ENCODE measurements at places on chromosomes 3 and 15.

- DNase-seq, result no peak
Measured at GRCh38 chr3:101036676-101037075, 43.5 kb upstream of the ABI3BP start.

- no peak for DNase-seq
Measured at GRCh38 chr15:99863550-99864198, 130.4 kb upstream of the LYSMD4 start.

GRCh38 chr3:52891164-52891563, 6.2 kb downstream of the STIMATE start:
- no peak for DNase-seq

DNA sequence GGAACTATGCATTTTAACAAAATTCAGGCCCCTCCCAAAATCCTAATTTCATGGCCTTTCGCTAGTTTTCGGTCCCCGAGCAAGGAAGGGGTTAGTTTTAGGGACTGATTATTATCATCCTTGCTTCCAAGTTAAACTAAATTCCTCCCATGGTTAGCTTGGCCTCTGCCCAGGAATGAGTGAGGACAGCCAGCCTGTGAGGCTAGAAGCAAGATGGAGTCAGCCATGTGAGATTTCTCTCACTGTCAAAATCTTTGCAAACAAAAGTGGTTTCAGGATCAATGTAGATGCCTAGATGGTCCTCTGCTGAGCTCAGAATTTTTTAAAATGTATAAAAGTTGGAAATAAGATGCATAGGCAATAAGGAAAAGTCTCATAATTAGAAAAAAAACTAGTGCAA, 208.9 kb downstream of the RSL24D1 start:
- no peak for DNase-seq

DNA sequence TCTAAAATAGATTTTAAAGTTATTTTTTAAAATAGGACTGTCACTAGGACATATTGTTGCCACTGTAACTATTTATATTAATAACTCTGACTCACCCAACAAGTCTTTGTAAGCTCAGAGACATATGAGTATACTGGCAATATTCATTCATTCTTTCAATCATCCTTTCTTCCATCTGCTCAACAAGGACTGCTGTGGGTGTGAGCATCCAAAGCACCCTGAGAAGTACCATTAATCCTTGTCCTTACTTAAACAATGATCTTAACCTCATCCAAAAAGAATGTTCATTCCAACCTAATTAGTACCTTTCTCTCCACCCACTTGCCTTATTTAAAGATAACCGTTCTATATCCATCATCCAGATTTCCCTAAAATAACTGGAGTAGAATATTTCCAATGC, 94.2 kb upstream of the PPP2R3A start:
- DNase-seq, result no peak

- DNase-seq, result no peak
Measured at GRCh38 chr3:37556789-37557301, 304.8 kb upstream of the CTDSPL start.

- no peak for DNase-seq
Measured at GRCh38 chr3:74605437-74605836, 9.0 kb downstream of the CNTN3 start.

- DNase-seq, result no peak
Measured at GRCh38 chr3:84136425-84136824, 822.4 kb upstream of the CADM2 start.

DNA sequence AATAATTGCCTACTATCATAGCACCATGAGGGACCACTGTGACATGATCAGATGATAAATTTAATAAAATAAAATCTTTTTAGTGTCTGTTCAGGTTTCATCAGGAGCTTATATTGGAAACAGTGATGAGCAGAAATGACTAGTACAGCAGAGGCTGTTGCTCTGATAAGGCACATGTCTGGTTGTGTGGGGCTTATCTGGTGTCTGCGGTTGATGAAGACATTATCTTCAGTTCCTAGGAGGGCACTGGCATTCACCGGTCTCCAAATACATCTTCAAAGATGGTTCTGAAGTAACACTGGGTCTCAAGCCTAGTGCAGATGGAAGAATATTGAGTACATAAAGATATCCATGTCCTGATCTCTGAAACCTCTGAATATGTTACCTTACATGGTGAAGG, 125.3 kb downstream of the SUCNR1 start:
- DNase-seq, result no peak

GRCh38 chr3:61451841-61452240, 109.5 kb upstream of the PTPRG start:
- DNase-seq, result no peak

- no peak for DNase-seq
Measured at GRCh38 chr15:51093839-51094605, 684 bp downstream of the TNFAIP8L3 start.

DNA sequence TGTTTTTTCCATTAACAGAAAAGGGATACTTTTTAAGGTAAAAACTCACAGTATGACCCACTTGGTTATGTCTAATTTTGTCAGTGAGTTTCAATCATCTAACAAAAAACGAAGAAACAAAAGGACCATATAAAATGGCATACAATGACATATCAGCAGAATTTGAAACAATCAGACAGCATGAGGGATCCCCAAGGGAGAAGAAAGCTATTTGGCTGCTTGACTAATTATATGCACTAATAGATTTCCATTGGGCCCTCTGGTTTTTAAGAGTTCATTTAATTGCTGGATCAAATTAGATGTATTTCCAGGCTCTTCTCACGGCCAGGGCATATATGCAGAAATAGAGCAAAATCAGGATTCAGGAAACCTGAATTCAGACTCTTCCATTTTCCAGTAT, 376.4 kb upstream of the GBE1 start:
- DNase-seq, result no peak

DNA sequence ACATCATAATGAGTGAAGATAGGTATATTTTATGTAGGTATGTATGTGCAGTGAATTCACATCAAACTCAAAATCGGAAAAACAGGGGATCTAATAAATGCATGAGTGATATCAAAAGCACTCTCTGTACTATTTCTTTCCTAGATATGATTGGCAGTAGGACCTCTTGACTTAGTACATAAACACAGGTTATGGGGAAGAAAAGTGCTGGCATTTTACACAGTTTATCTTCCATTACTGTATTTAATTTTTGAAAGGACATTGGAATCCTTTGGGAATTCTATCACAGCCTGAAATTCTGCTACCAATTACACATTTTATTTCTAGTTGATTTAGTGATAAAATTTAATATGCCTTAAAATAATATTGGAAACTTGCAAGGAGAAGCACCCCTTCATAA, 470.5 kb upstream of the ONECUT1 start:
- DNase-seq, result no peak

DNA sequence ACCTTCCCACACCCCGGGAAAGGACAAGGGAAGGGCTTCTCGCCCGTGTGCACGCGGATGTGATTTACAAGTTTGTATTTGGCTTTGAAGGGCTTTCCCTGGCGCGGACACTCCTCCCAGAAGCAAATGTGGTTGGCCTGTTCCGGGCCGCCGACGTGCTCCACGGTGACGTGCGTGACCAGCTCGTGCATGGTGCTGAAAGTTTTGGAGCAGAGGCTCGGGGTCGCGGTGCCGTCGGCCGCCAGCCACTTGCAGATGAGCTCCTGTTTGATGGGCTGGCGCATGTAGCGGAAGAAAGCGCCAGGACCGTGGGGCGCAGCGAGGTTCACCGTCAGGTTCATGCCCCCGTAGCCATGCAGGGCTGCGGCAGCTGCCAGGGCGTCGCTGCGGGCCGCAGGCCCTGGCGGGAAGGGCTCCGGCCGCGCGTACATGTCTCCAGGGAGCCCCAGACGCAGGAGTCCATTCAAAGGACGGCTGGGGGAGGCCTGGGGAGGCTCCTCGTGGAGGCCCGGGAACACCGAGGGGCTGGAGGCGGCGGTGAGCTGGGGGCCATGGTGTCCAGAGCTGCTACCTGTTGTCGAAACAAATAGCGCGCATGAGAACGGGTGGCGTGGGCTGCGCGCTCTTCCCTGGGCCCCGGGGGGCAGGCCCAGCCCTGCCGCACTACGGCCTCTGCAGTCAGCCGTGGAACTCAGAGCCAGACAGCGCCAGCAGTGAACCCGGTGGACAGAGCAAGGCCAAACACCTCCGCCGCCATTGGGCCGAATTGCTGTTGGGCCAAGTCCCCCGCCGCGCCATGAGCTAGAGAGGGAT, 10.2 kb downstream of the ZIC4 start:
- no peak for DNase-seq

DNA sequence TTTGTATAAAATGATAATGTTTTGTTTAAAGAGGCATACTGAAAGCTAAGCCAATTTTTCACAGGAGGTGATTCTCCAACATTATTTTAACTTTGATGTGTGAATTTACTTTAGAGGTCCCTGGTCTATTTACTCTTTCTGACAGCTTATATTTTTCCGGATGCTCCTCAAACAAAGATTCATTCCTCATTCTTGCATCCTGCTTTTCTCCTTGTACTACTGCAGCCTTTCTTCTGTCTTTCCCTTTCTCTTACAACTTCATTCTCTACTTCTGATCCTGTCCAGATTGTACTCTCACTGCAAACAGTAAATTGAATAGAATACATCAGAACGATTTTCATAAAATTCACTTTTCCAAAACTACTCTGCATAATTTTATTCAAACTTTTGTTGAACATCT, 5.1 kb downstream of the NPTN start:
- DNase-seq, result no peak

DNA sequence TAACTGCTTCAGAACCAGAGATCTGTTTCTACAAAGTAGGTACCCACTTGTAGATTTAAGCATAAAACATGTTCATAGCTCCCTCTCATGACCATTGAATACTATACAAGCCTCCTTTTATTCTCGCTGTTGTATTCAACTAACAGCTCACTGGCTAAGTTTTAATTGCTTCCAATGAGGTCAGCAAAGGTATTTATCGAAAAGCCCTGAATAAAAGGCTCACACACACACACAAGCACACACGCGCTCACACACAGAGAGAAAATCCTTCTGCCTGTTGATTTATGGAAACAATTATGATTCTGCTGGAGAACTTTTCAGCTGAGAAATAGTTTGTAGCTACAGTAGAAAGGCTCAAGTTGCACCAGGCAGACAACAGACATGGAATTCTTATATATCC, at the start of gene FGF7:
TSS of gene FGF7 (plus strand) at position 222 of the 400 bp plus-strand sequence. CDS start 1,056 bp downstream, outside the sequence.
- DNase-seq, result no peak

DNA sequence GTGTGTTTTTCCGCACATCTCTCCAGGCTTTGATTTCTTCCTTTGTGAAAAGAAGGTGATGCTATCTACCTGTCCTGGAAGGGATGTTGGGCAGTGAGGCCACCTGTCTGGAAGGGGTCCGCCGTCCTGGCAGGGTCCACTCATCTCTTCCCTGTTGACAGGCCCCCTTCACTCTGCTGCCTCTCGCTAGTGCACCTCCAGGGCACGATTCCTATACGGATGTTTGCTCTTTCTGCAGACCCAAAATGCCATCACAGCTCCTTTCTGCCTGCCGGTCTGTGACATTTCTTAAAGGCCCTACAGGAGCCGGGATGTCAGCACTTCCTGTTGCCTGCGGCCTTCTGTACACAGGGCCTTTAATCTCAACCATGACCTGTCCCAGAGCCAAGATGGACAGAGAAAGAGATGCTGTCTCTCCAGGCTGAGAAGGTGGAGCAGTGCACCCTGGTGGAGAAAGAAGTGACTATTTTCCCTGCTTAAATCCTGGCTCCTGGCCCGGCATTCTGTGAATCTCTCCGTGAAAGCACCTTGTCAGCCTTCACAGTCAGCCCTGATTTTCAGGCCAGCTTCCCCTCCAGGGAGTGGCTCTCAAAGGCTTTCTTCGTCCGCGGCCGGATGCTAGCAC, 7.4 kb downstream of the FAM3D start:
- DNase-seq, result no peak

- DNase-seq, result no peak
Measured at GRCh38 chr3:120421926-120422325, 28.9 kb downstream of the FSTL1 start.

GRCh38 chr3:33490641-33491241, 50.5 kb upstream of the UBP1 start:
- DNase-seq, result no peak

DNA sequence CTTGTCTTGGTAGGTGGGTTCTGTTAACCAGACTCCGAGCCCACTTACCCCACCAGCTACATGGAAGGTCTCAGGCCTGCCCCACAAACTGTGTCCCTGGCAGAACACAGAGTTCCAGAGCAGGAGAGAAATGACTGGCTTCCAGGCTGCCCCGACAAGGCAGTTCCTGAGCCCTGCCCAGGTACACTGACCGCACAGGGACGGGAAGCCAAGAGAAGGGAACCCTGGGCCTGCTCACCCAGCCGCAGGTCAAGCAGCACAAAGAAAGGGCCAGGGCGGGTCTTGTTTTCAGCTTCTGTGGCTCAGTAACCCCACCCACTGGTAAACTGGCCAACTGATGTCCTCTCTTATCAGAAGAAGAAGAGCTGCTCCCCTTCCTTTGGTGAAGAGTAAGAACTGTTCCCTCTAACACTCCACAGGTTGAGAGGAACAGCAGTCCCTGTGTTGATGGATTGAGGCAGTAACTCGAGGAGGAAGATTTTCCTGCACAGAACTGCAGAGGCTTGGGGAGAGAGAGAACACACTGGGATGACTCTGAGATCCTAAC, 68.4 kb downstream of the CRTC3 start:
- DNase-seq, result no peak

GRCh38 chr15:96170979-96171739, 159.3 kb upstream of the NR2F2 start:
- DNase-seq, result no peak

DNA sequence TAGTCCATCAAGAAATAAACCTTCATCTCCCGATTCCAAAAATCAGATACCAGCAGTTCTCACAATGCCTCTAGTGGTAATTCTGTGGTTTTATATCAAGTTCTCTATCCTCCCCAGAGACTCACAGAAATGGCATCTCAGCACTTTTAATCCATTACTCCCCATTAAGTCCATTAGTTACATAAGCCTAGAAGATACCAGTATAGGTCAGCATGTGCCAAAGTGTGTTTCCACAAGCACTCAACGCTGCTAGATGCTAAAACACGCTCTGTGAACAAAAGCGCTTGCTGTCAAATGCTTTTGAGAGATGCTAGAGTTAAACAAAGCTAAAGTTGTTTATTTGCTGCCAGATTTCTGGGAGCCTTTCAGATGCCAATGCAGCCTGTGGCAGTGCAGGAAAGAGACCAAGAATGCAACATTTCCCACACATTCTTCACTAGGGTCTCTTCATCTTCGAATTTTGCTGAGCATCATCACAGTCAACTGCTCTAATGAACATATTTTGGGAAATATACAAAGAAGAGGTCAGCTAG, 918.8 kb upstream of the CFAP20DC start:
- DNase-seq, result no peak

GRCh38 chr3:13185737-13186434, 112.7 kb upstream of the IQSEC1 start:
- no peak for DNase-seq

GRCh38 chr15:94700211-94700610, 468.9 kb downstream of the MCTP2 start:
- DNase-seq, result no peak

GRCh38 chr3:122258757-122259371, 66.2 kb upstream of the CSTA start:
- DNase-seq, result no peak

- DNase-seq, result no peak
Measured at GRCh38 chr3:38247366-38248035, 18.1 kb upstream of the SLC22A13 start.

GRCh38 chr3:32373276-32373675, 18.4 kb upstream of the CMTM7 start:
- no peak for DNase-seq

Data from NCI-H1417 treated with DMSO at 0.1 percent for 48 hours (cell line).